Activated effector memory CD4-positive, alpha-beta T cell treated with Interleukin-2 at 50 U/mL for 16 hours (primary cell): ENCODE measurements at places on chromosomes 4 and X.
A peak's percentile ranks its signal among the peaks of the same experiment; 100 is the strongest.

DNA sequence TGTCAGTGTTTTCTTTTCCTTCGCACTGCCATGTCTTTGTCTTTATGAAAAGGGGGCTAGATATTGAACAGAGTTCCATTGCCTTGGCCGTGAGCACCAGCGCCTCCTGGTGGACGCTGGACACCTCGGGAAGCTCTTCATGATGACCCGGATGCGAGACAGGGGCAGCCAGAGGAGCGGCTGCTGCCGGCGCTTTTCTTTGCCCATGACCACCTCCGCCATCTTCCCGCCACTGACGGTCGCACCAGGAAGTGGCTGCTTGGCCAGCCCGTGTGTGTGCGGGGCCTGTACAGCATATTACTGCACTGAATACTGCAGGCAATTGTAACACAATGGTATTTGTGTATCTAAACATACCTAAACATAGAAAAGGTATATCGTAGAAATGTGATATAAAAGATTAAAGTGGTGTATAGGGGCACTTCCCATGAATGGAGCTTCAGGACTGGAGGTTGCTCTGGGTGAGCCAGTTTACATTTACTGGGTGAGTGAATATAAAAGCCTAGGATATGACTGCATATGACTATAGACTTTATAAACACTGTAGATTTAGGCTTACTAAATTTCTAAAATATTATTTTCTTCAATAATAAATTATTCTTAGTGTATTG, 15.8 kb upstream of the GRIA2 start:
- no peak for DNase-seq

DNA sequence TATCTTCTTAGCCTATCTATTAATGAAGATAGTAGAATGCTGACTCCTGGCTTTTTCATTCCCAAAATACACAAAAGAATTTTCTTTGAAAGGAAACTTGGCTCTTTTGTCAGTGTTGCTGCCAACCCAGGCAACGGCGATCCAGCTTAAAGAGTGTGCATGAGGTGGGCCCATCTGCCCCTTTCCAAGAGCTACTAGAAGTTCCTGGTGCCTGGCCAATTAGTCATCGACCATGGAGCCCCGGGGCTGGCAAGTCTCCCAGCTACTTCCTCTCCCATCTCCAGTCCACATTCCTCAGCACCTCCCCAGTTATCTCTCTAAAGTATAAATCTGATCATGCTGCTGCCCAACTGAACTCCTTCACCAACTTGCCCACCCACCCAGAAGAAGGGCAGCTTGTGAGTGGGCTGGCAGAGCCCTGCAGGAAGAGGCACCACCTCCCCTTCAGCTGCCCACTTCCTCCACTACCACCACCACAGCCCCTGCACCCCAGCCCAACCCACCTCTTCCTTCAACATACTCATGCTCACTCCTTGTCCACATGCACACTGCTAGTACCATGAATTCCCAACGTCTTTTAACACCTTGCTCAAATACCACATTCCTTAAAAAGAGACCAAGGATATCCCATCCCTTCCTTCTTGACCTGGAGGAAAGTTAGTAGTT, 158.2 kb upstream of the MAP3K15 start:
- DNase-seq = no peak

- no peak for DNase-seq
These were observed 63.2 kb downstream of the VEGFC start for GRCh38 chr4:176729489-176729888.

- no peak for DNase-seq
These were observed 947.5 kb downstream of the PCDH7 start for GRCh38 chr4:31667686-31668085.

DNA sequence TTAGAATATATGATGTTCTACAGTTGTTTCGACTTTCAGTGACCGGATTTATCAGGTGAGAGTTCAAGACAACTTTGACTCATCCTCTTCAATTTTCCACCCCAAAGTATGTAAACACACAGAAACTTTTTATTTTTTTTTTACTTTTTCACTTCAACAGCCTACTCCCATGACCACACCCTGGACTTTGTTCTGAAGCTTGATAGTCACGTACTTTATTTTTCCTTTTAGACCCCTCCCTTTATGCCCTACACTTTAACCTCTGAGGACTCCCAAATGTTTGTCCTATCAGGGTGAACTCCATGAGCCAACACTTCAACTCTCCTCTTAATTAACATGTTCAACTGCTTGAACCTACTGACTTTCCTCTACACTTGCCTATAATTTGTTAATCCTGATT, 2.5 kb upstream of the DDX60 start:
- no peak for DNase-seq

DNA sequence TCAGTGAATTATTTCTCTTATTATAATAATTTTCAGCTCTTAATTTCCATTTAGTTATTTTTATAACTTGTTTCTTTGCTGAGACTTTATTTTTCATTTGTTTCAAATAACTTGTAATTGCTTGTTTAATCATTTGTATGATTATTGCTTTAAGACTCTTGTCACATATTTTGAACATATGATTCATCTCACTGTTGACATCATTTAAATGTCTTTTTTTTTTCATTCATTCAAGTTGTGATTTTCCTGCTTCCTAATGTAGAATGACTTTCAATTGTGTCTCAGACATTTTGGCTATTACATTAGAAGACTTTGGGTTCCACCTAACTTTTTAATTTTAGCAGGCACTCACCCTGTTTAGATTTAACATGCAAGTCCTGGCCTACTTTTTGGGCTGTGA, 234.8 kb upstream of the DIPK2B start:
- no peak for DNase-seq

DNA sequence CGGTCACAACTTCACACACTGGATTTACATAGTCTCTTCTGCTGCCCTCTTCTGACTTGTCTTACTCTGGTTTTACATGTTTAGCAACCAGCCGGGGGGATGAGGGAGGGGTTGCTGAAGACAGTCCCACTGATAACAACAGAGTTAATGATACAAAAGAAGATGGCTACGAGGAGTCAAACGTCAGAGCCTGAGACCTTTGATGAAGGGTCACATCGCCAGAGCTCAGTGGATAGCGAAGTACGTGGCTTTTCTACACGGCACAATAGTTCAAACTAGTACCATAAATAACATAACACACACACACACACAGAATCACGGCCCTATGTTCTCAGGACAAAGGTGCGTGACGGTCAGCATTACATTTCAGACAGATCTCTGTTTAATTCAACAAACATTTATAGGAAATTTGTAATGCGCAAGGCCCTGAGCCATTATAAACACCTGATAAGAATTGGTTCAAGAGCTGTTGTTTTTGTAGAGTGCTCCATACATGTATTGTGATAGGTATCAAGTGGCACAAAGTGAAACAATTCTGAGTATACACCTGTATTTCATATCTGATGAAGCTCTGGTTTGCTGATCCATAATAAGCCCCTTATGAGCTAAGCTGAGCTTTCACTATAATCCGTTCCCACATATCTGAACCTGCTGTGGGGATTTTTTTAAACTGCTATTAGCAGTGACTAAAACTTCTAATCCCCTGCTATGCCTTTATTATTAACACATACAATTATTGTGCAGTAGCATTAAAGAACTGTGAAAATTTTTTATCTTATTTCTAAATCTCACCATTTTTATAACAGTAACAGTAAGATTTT, 100.0 kb downstream of the NR3C2 start:
- no peak for DNase-seq

- DNase-seq = no peak
These were observed 1537.0 kb downstream of the C4orf33 start for GRCh38 chr4:130632731-130633604.

- no peak for DNase-seq
These were observed 168.8 kb upstream of the PDE5A start for GRCh38 chr4:119797238-119797894.

DNA sequence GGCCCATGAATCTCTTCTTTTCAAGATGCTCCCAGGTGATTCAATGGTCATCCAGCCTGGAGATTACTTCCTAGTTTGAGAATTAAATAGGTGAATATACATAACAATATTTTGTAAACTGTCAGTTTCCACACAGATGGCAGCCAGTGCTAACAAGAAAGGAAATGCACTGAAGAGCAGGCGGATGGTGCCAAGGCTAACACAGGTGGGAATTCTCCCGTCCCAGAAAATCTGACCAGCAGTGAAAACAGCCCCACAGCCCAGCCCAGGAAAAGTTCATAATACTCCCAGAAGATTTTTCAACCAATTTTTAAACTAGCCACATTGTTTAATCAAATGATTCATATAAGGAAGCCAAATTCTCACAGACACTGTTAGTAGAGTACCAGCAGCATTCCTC, 387.2 kb upstream of the GATB start:
- no peak for DNase-seq

- DNase-seq = no peak
These were observed 6.8 kb upstream of the DUSP9 start for GRCh38 chrX:153640045-153640686.

GRCh38 chr4:149765630-149766029, 50.0 kb downstream of the IQCM start:
- no peak for DNase-seq

- peak; percentile 27 for DNase-seq
These were observed 149.9 kb downstream of the AMMECR1 start for GRCh38 chrX:110167952-110168451.

DNA sequence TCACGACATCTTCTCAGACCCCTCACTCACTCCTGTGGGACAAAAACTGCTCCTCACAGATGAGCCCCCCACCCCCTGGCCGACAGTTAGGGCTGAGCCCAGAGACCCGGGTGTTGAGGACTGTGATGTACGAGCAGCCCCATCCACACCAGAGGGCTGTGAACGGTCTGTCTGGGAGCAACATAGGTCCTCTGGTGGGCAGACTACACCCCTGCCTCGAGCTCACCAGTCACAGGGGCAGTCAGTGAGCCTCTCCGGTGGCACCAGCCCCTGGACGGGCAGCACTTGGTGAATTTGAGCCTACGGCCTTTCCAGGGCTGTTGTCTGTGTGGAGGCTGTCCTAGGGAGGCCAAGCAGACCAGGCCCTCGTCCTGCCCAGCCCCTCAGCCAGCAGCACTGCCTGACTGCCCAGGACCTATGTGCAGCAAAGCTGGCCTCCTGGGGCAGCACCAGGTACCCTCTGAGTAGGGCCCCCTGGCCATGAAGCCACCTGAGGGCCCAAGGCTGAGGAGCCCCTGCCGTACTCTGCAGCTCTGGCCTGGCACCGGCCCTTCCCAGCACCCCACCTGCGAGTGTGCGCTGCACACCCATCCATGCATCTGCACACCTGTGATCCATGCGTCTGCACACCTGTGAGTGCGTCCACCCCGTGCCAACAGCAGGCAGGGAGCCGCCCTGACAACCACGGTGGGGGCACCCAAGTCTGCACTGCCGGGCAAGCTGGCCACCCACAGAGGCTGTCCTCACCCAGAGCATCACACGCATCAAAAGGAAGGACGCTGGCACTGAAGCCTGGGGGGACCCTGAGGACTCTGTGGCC, 111.6 kb upstream of the NKX1-1 start:
- no peak for DNase-seq
